ENCODE measurements at places on chromosomes 7 and 10. TPM values are rescaled to one million over a fixed set of nuclear protein-coding genes. Genes with fewer than 3 reads are reported as not detected.

Gene CRHR2
- total RNA-seq, result 0.30 TPM

Gene OR2A5
- not detected for total RNA-seq

Gene CNNM1
- total RNA-seq, result not detected

Gene ITIH5
- 14.4 TPM for total RNA-seq

GRCh38 chr10:6918305-6918704 is 338.2 kb upstream of the PRKCQ start:
- no peak for DNase-seq

DNA sequence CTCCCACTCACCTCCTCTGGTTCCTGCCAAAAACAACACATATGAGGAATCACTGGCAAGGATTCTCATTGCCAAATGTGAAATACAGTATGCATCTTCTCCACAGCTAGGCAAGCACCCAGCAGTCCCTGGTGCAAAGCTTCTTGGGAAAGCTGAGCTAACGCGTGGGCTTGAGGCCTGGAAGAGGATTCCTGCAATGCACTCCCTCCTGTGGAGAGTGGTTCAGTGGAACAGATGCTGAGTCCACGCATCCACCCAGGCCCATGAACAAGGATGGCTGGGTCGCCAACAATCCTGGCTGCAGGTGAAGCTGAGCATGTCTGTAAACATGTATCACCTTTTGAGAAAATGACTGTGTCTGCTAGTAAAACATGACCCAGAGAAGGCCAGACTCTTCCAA is 113.2 kb upstream of the CHST15 start:
- DNase-seq, result no peak

GRCh38 chr10:28714401-28715053 is 37.2 kb downstream of the BAMBI start:
- no peak for DNase-seq

DNA sequence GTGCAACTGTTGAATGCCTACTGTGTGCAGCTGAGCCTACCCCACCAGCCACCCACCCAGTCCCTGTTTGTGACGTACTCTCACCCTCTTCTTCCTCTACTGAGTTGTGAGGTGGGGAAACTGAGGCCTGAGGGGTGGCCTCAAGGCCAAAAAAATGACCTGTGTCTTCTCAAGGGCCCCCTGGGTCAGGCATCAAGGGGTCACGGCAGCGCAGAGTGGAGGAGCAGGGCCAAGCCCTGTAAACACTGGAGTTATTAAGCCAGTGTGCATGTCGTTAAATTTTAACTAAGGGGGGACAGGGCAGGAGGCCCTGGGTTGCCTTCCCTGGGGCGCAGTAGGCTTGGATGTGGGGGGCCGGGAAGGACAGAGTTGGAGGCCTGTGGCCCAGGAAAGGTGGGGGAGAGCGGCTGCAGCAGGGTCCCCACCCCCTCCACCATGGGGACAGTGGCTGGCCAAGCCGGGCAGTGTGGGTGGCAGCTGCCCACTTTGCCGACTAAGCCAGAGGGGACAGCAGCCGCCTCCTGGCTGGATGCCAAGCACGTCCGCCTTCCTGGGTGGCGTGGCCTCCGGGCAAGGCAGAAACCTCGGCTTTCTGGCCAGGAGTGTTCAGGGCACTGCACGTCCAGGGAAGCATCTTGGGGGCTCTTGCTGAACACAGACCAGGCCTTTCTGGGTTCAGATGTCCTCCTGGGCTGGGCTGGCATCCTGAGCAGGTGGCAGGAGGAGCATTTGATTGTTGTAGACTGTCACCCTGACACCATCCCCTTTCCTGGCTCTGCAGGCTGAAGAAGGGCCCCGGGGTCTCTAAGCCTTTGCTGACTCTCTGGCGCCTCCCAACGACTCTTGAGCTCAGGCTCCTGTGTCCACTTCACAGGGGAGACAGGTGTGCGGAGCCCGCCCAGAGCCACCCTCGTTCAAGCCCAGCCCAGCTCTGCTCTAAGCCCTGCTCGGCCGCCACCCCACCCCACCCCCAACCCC is 1.9 kb downstream of the SLC29A4 start:
- DNase-seq, result peak; percentile 79
